ENCODE measurements at places on chromosomes 13 and 19.

GRCh38 chr13:98325724-98326123 is 148.7 kb upstream of the RNF113B start:
- DNase-seq, result no peak

DNA sequence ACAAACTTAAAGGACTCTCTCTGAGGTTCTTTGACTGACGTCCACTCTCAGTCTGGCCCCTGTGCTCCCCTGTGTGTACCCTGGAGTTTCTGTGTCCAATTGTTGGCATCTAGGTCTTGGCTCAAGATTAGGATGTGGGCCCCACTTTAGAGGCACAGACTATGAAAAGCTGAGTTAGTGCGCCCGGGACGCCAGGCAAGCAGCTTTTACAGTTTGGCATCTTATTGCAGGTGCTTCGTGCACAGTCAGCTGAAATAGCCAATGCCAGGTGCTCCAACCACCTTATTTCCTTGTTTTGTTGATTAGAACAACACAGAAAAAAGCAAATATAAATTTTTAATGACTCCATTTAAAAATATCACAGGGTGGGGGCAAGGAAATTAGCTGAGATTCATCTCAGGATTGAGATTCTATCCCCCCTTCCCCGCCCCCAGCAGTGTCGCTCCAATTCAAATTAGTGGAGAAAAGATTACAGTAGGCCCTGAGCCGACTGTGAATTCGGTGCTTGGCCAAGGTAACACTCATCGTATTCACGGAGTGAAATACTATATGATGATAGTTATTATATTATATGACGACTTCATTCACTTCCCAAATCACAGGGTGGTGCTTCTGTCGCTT is 4.3 kb downstream of the SOX1 start:
- no peak for DNase-seq

GRCh38 chr13:111281751-111282311 is 38.6 kb upstream of the TEX29 start:
- peak; percentile 30 for DNase-seq

- DNase-seq, result no peak
Observed at GRCh38 chr19:18666317-18666716, 17.2 kb upstream of the CRTC1 start.

DNA sequence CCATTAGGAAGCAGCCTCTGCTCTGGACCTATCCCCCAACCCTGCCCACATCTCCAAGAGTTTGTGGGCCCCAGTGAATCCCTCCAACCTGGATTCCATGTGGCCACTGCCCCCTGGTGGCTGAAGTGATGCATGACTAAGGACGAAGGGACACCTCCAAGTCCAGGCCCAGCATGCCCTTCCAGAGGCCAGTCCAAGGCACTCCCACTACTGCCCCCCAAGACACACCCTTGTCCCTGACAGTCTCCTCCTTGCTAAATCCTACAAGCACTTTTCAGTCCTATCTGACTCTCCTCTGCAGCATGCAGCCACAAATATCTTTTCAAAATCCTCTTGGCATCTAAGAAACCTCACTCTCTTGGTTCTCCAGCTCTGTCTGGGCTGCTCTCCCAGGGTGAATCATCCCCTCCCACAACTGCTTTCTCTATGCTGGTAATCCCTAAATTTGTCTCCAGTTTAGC is 33.0 kb downstream of the DEDD2 start:
- DNase-seq, result peak; percentile 59

DNA sequence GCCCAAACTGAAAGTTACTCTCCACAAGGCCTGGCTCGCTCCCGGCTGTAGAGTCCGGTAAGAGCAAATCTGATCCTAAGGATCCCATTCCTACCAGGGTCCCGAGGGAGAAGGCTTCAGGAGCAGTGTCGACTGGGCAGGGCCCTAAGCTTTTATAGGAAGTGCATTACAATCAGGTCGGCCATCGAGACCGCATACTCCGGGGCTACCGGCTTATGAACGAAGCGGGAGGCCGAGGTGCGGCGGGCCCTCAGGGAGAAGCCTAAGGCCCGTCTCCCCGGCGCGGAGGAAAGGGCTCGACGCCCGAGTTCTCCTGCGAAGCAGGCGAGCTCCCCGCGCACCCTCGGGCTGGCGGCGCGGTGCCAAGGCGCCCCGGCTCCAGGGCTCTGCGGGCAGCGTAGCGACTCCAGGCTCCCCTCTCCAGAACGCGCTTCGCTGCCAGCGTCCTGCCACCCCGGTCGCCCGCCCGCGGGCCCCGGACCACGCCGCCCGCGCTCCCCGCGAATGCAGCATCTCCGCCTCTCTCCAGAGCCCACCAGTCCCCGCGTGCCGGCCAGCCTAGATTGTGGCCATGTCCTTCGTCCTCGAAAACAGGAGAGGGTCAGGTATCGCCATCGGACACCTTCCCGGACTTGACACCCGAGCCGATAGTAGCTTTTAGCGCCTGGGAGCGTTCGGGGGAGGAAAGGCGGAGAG is 1.4 kb downstream of the EFNB2 start:
- no peak for DNase-seq

DNA sequence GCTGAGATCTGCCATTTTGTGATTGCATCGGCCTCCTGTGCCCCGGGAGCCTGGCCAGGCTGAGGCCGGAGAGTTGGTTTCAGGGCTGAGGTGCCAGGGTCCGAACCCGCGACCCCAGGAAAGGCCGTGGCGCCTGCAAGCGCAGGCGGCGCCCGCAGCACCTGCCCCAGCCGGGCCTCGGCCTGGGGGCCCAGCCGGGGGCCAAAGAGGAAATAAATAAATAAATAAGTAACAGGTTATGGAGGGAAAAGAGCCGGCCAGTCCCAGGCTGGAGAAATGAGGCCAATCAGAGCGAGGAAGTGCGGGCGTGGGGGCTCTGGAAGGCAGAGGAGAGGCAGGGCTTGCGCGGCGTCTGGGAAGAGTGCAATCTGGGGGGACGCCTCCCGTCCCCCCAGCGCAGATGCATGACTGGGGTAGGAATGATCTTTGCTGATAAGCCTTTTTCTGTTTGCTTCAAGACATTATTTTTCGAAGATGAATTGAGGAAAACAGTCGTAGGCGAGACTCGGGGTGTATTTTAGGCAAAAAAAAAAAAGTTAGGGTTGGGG is 145.6 kb upstream of the ZNF536 start:
- DNase-seq, result no peak

GRCh38 chr19:8487137-8487851 is 15.1 kb downstream of the PRAM1 start:
- DNase-seq, result peak; percentile 94

GRCh38 chr19:38809592-38810252 is 3.0 kb downstream of the LGALS4 start:
- DNase-seq, result no peak

- no peak for DNase-seq
Observed at GRCh38 chr19:44850641-44851109, 4.6 kb downstream of the NECTIN2 start.

GRCh38 chr13:99296398-99296797 is 10.8 kb downstream of the GPR183 start:
- DNase-seq, result no peak

GRCh38 chr13:102295316-102296048 is 106.4 kb downstream of the FGF14 start:
- DNase-seq, result no peak

DNA sequence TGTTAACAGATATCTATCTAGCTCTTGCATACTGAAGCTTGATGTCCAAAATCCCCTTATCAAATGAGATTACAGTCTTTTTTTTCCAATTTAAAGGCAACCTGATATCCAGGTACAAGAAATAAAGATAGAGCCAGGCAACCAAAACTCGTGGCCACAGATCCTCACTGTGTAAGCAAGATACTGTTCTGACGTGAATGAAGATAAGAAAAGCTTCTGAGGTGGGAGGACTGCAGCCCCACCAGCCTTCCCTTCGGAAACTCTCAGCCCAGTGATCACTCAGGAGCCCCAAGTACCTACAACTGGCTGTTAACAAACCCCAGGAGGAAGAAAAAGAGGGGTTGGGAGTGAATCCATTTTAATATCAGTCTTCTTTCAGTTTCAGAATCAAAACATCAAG is 191.6 kb downstream of the EFNB2 start:
- no peak for DNase-seq

DNA sequence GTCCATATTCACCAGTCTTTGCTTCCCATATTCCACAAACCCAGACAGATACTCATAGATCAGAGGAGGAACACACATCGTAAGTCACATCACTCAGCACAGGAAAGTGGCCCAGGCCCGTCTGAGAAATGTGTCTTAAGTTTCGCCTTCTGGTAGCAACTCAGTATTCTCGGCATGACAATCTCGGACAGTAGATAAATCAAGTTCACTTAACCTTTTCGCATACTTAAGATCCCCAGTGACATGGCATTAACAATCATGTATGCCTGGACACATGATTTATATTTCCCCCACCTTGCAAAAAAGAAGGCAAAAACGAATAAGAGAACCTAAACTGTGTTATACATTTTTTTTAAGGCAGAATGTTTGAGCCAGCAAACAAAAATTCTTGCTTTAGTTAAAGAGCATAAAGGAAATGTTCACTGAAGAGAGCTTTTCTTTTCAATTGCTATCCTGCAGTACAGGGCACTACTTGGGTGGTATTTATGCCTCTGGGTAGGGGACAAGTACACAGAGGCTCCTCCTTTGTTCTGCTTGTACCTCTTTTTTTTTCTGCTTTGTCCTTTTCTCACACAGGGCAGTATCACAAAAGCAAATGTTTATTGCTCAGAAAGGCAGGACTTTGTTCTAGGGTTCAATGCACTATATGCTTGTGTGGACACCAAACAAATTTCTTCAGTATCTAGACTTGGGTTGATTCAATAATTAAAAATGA is 360.6 kb downstream of the TDRD3 start:
- no peak for DNase-seq
